ENCODE measurements at places on chromosomes 4 and X. TPM values are rescaled to one million over a fixed set of nuclear protein-coding genes. Genes with fewer than 3 reads are reported as not detected.

C1QTNF7 gene
- not detected for polyA plus RNA-seq

BEND4 gene
- 0.30 TPM for polyA plus RNA-seq

OTC gene
- not detected for polyA plus RNA-seq

CDX4 gene
- polyA plus RNA-seq: not detected

KCTD8 gene
- polyA plus RNA-seq: 262 TPM

USP9X gene
- 51.1 TPM for polyA plus RNA-seq

CPE gene
- polyA plus RNA-seq: 852 TPM

CHRDL1 gene
- polyA plus RNA-seq: 106 TPM

BMP3 gene
- 1.0 TPM for polyA plus RNA-seq

FATE1 gene
- not detected for polyA plus RNA-seq

ZNF732 gene
- polyA plus RNA-seq: not detected

TKTL2 gene
- not detected for polyA plus RNA-seq

CLTRN gene
- 0.82 TPM for polyA plus RNA-seq

ERCC6L gene
- polyA plus RNA-seq: 0.42 TPM

FAM184B gene
- polyA plus RNA-seq: 3.1 TPM

ASMT gene
- not detected for polyA plus RNA-seq

MTTP gene
- polyA plus RNA-seq: 5.7 TPM

NLGN4X gene
- 16.9 TPM for polyA plus RNA-seq

SYNPO2 gene
- 6.7 TPM for polyA plus RNA-seq

NAA11 gene
- polyA plus RNA-seq: not detected

DCAF4L1 gene
- polyA plus RNA-seq: 0.04 TPM

GJB1 gene
- not detected for polyA plus RNA-seq

GAGE12H gene
- polyA plus RNA-seq: not detected

SMR3B gene
- not detected for polyA plus RNA-seq

GPR82 gene
- polyA plus RNA-seq: 0.42 TPM

RXFP1 gene
- not detected for polyA plus RNA-seq

P2RY10 gene
- polyA plus RNA-seq: not detected

CXCL8 gene
- polyA plus RNA-seq: not detected

KCNIP4 gene
- 1,187 TPM for polyA plus RNA-seq

STOX2 gene
- polyA plus RNA-seq: 22.7 TPM

TMSB15C gene
- not detected for polyA plus RNA-seq

MUC7 gene
- polyA plus RNA-seq: not detected

MTMR8 gene
- 0.15 TPM for polyA plus RNA-seq

USO1 gene
- 105 TPM for polyA plus RNA-seq

CXCL3 gene
- polyA plus RNA-seq: not detected

SLC49A3 gene
- not detected for polyA plus RNA-seq

BEX1 gene
- 529 TPM for polyA plus RNA-seq

SERPINA7 gene
- polyA plus RNA-seq: not detected

NMU gene
- polyA plus RNA-seq: 4.3 TPM

PHEX gene
- polyA plus RNA-seq: 0.06 TPM

MAGEC1 gene
- polyA plus RNA-seq: not detected

Measured in Purkinje cell (primary cell).